ENCODE measurements at places on chromosomes 12 and 14.

DNA sequence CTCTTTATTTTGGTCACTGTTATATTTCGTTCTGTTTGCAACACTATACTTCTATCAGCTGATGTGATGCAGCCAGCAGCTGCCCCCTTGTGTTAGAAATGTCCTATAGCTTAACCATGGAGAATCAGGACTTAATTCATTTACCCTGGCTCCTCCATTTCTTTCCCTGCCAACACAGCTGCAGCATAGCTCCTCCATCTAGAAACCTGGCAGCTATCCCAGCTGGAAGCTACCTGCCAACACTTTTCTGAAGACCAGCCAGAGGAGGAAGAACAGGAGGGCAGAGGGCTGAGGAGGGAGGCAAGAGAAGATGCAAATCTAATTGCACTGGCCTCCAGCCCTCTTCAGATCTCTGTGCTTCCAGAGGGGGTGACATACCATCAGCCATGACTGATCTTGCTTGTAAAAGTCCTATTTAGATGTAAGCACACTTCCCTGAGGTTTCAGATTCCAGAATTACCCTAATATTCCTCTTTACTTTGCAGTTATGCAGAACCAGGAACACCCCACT lies 156.8 kb upstream of the TMEM260 start:
- DNase-seq = peak; percentile 98

DNA sequence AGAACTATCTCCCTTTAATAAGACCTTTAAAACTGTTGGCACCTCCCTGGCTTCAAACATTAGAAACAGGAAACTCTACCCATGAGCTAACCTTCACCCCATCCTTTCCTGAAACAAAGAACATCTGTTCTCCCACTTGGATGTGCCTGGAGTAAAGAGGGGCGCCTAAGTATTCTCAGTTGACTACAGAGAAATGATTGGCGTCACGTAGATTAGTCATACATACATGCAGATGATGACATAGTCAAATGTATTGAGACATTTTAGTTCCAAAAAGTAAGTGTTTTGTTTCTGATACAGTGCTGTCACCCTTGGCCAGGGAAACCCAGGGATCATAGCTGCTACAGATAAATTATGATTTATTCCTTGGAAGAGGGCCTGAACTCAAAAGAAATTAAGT lies 260.0 kb upstream of the PLEKHG7 start:
- no peak for DNase-seq

- DNase-seq = no peak
Observed at GRCh38 chr14:71056168-71056567, 148.9 kb downstream of the PCNX1 start.

- DNase-seq = no peak
Observed at GRCh38 chr14:24785698-24786097, 151.7 kb upstream of the GZMB start.

GRCh38 chr12:108333898-108334699 lies 5.0 kb downstream of the CMKLR1 start:
- DNase-seq = no peak

- DNase-seq = no peak
Observed at GRCh38 chr12:91327889-91328288, 145.3 kb upstream of the DCN start.

DNA sequence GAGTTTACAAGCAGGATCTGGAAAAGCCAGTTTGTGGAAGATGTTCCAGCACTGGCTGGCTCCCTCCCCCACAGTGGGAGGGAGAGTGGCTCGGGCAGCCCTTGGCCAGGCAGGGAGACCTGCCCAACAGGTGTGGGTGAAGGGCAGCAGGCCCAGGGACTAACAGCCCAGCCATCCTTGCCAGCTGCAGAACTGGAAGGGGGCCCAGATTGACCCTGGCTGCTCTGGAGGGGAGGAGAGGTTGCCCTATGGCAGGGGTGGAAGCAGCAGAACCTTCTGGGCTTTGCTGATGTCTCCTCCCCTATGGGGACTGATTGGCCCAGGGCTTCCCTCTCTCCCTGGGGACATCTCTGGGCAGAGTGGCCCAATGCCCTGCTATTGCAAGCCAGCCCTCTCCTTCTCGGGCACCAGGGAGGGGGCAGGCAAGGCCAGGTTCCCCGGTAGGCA lies 20.5 kb downstream of the IRF2BPL start:
- DNase-seq = peak; percentile 64

DNA sequence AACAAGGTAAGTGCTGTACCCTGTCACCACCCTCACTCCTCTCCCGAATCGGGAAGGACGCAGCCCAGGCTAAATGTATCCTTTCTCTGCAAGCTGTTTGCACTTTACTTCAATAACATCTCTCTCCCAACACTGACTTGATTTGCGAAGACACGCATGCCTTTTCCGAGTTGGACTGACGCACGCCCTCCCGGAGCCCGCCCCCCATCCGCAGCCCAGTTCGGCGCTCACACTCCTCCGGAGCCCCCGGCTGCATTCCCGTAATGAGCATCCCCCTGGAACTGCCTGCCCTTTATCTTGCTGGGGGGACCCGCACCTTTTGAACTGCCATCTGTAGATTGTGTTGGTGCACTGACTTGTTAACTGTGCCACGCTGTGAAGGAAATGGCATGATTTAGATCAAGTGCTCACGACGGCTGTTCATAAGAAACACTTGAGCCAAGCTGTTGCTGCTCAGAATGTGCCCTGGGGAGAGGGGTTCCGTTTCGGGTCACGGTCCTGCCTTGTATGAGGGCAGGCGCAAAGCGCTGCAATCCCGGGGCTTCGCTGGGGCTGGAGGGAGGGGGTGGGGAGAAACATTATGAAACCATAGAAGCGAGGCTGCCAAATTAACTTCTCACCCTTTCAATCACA lies 176.6 kb upstream of the CDKN3 start:
- DNase-seq = no peak

GRCh38 chr12:103583008-103583407 lies 4.1 kb upstream of the STAB2 start:
- no peak for DNase-seq

GRCh38 chr12:47022296-47022695 lies 57.1 kb upstream of the PCED1B start:
- DNase-seq = no peak

DNA sequence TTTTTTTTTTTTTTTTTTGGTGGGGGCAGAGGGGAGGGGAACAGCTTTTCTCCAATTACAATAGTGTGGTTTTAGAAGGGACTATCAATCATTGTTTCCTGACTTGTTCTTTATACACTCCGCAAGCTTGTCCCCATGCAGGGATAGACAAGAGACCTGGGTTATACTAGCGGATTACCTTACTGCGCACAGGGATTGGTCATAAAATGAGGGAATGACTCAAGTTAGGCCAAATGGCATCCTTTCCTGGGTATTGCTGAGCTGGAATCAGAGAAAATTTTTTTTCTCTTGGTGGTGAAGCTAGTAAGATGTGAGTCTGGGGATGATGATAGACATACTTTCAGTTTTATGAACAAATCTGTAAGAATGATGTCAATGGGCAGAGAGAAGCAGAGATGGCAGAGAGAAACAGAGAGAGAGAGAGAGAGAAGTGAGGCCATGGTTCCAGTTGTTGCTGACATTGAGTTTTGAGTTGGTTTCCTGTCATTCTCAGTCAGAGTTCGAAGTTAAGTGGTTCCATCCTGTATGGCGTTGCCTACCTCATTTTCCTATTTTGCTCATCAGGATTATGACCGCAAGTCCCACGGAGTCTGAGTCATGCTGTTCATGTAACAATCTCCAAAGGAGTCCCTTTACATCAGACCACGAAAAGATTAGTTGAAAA lies 59.1 kb upstream of the OTOGL start:
- no peak for DNase-seq

- no peak for DNase-seq
Observed at GRCh38 chr12:4269279-4269991, 4.1 kb upstream of the CCND2 start.

DNA sequence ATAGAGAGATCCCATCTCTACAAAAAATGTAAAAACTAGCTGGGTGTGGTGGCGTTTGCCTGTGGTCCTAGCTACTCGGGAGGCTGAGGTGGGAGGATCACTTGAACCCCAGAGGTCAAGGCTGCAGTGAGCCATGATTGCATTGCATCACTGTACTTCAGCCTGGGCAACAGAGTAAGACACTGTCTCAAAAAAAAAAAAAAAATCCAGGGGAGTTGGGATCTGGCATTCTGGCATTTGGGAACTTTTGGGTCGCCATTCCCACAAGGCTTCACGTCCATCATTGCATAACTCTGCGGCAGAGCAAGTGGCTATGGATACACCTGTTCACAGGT lies 34.7 kb upstream of the FAM181A start:
- DNase-seq = no peak

DNA sequence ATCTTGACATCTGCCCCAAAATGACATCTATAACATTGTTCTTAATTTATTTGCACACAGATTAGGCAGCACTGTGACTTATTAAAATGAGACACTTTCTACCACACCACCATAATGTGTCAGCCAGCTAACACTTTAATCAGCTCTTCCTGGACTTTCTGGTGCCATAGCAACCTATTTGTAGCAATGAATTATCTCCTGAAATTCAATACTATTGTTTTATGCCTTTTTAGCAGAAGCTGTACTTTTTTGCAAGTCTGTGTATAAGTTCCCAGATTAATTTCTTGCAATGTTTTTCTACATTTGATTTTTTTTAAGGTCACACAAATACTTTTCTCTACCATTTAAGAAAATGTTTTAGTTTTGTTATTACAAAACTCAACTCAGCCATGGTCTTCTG lies 72.8 kb upstream of the SAV1 start:
- no peak for DNase-seq

DNA sequence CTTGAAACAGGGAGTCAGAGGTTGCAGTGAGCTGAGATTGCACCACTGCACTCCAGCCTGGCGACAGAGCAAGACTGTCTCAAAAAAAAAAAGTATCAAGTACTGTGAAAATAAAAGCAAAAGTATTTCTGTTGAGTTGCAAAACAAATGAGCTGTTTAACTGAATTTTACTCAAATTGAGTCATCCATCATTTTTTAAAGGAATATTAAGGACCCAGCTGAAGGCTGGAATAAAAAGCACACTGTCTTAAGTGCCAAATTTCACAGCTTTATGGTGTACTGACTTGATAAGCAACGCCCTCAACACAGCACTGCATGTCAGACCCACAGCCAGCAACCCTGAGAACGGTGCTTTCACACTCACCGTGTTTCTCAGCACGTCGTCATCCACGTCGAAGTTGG lies 57.9 kb downstream of the AMN start:
- no peak for DNase-seq

GRCh38 chr14:52033101-52033642 lies 35.7 kb downstream of the NID2 start:
- no peak for DNase-seq

DNA sequence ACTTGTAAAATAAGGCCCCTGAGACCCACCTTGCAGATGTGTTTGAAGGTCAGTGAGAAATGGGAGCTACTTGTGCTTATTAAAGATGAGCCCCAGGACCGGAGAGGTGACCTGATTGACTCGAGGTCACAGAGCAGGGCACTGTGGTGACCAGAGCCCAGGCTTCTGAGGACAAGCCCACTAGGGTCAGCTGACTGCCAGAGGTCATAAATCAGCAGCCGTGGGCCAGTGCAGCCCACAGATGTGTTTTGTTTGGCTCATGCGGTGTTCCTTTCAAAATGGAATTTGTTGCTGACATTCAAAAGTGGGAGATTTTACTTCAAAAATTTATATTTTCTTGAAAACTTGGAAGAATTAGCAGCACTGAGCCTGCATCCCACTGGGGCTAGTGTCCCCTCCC lies 24.5 kb downstream of the JDP2 start:
- no peak for DNase-seq

DNA sequence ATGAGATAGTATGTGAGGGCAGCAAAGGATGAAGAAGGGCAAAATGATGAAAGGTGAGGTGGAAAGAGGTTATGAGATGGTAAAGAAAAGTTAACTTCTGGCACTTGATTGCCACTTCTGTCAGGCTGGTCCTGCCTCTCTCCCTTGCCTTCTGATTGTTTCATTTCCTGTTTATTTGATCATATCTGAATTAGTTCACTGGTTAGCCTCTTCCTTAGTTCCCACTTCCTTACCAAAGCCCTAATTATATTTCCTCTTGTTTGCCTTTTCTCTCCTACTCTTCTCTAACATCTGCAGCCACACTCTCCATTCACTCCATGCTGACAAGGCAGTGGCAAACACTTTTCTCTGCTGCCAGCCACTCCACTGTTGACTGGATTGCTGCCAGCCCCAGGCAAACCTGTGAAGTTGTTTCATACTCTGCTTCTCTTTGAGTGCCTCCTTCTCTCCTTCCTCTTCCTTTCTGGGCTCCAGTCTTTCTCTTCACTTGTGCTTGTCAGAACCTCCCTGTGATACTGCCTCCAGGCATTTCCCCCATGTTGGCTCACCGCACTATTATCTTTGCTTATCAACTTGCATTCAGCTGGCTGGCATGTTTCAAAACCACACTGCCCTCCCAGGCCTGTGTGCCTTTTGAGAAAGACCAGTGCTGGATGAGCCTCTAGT lies 8.1 kb downstream of the PNP start:
- DNase-seq = peak; percentile 62

- peak; percentile 82 for DNase-seq
Observed at GRCh38 chr12:116332705-116333380, 55.4 kb upstream of the MED13L start.

- DNase-seq = no peak
Observed at GRCh38 chr14:79758985-79759384, 452.3 kb downstream of the DIO2 start.

- DNase-seq = no peak
Observed at GRCh38 chr14:105475269-105476096, 862 bp downstream of the CRIP2 start.

DNA sequence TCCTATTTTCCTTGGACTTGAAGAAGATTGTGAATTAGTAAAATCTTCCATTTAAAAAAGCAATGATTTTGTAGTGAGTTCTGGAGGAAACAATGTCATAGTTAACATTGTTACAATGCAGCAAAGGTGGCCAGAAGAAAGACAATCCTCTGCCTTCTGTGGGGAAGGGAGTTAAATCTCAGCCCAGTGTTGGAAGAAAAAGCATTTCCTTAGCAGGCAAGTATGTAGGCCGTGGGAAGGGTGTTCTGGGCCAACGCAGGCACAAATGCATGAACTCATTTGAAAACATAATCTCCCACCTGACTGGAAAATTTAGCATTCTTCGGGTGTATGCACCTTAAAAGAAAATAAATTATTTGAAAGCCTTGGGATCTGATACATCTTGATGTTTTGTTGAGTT lies 258.6 kb downstream of the ADAMTS20 start:
- DNase-seq = no peak

DNA sequence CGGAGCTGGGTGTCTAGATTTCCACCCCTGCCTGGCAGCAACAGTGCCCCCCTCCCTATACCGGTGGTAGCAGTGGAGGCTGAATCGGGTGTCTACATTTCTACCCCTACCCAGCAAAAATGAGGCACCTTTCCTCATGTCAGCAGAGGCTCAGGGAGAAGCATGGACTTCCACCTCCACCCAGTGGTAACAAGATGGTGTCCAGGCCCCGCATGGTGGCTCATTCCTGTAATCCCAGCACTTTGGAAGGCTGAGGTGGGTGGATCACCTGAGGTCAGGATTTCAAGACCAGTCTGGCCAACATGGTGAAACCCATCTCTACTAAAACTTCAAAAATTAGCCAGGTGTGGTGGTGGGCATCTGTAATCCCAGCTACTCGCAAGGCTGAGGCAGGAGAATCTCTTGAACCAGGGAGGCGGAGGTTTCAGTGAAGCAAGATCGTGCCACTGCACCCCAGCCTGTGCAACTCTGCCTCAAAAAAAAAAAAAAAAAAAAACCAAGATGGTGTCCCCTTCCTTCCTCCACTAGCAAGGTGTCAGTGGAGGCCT lies 35.5 kb upstream of the OR5AU1 start:
- DNase-seq = no peak

Measured in NCI-H2029 (cell line).